CD4-positive, alpha-beta memory T cell (primary cell): ENCODE measurements at places on chromosomes 16 and 17.
A peak's percentile ranks its signal among the peaks of the same experiment; 100 is the strongest.

GRCh38 chr17:66549731-66550207 is 247.4 kb downstream of the PRKCA start:
- DNase-seq = no peak

- DNase-seq = peak; percentile 39
These were observed 483 bp downstream of the RPA1 start for GRCh38 chr17:1830288-1830687.

- DNase-seq = no peak
These were observed 21.4 kb upstream of the SLC46A1 start for GRCh38 chr17:28427371-28427770.

DNA sequence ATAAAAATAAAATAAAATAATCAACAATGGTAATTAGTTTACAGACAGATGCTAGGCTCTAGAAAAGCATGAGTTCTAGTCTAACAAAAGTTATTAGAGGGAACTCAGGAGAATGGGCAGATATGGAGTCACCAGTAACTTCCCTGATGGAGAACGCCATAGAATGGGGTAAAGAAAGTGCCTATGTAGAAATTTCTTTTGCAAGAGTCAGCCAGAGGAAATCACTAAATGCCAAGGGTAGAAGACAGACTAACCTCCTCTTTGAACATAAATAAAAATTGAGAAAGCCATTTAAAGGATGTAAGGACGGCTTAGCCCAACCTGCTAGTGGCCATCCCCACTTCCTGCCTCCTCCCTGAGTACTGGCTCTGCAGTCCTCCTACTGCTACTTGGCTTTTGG is 141.6 kb downstream of the VPS53 start:
- no peak for DNase-seq

GRCh38 chr17:27417596-27418365 is 38.5 kb upstream of the KSR1 start:
- no peak for DNase-seq

DNA sequence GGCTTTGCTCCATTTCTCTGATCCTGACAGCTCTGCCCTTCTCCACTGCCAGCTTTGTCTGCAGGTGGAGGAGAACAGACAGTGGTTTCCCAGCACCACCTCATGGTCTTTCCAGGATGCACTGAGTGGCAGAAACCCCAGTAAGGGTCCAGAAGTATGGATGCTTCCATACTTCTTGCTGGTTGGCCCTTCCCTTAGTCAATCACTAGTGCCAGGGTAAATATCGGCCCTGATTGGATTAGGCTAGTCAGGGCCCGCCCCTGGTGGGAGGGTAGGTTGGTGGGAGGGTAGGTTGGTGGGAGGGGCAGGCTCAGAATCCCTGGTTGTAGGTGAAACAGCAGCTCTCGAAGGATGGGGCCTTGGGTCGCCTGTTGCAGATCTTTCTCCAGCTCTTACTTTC is 10.2 kb downstream of the RNF213 start:
- DNase-seq = peak; percentile 34

- no peak for DNase-seq
These were observed 68.8 kb upstream of the FBXO47 start for GRCh38 chr17:39036009-39036408.

DNA sequence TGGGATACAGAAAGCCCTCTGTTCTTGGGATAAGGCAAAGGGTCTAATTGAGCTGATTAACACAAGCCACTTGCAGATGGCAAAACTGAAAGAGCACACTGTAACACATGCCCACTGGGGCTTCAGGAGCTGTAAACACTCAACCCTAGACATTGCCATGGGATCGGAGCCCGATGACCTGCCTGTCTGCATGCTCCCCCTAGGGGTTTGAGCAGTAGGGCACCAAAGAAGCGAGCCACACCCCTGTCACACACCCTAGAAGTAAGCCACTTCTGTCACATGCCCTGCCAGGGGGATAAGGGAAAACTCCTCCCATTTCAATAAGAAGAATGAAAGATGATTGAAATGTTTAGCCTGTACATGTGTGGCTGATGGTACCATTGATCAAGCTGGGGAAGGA is 81.3 kb upstream of the IRX6 start:
- DNase-seq = no peak

- DNase-seq = peak; percentile 17
These were observed 874 bp downstream of the CMTM3 start for GRCh38 chr16:66605177-66605978.
